ENCODE measurements at places on chromosomes 7 and 10. TPM values are rescaled to one million over a fixed set of nuclear protein-coding genes. Genes with fewer than 3 reads are reported as not detected.

The LRMDA gene
- 3.8 TPM for total RNA-seq

The ZPBP gene
- not detected for total RNA-seq

The MAGI2 gene
- total RNA-seq: 12.8 TPM

The APBB1IP gene
- total RNA-seq: 1.6 TPM

The PAPOLB gene
- total RNA-seq: under 0.01 TPM

The CPA5 gene
- under 0.01 TPM for total RNA-seq

The GCK gene
- total RNA-seq: 3.2 TPM

The PDZD7 gene
- 2.0 TPM for total RNA-seq

The DNAH11 gene
- under 0.01 TPM for total RNA-seq

The CFAP43 gene
- total RNA-seq: 0.16 TPM

The KCP gene
- total RNA-seq: 0.34 TPM

The RBP3 gene
- total RNA-seq: not detected

The CAMK1D gene
- total RNA-seq: 0.94 TPM

The ACSM6 gene
- total RNA-seq: not detected

The CYP2E1 gene
- 0.52 TPM for total RNA-seq

The OR2A1 gene
- not detected for total RNA-seq

The HOXA13 gene
- not detected for total RNA-seq

The MMP21 gene
- not detected for total RNA-seq

The STOX1 gene
- total RNA-seq: not detected

The OR6B1 gene
- total RNA-seq: not detected

The TMEM178B gene
- total RNA-seq: under 0.01 TPM

The MSMB gene
- not detected for total RNA-seq

The CACNA2D1 gene
- 33.3 TPM for total RNA-seq

The ZNF138 gene
- total RNA-seq: 2.1 TPM

All from bronchial smooth muscle cell (primary cell).